ENCODE measurements at places on chromosomes 12 and 14.

GRCh38 chr14:68143341-68143841 is 323.8 kb downstream of the RAD51B start:
- DNase-seq: peak; percentile 75

DNA sequence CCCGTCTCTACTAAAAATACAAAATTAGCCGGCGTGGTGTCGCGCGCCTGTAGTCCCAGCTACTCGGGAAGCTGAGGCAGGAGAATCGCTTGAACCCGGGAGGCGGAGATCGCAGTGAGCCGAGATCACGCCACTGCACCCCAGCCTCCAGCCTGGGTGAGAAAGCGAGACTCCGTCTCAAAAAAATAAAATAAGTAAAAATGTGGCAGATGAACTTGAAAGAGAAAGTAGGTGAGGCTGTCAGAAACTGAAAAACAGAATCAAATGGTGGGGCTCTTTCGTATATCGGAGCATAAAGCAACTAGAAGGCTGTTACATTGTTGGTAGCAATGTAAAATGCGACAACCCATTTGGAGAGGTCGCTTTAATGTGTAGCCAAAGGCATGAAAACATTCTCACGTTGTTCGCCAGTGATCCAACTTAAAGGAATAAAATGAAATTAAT is 767 bp upstream of the CCNT1 start:
- DNase-seq: no peak

DNA sequence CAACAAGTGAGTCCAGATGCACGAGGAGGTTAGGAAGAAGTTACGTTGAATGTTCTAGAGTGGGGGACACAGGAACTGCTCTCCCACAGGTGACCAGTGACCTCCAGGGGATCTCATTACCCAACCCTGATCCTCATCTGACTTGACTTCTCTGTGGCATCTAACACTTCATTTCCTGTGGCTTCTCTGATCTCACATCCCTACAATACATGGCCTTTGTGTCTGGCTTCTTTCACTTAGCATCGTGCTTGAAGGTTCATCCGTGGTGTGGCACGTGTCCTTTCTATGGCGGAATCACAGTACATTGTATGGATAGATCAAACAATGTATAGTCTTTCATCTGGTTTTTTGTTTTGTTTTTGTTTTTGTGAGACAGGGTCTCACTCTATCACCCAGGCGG is 19.3 kb downstream of the CFAP251 start:
- DNase-seq: no peak

DNA sequence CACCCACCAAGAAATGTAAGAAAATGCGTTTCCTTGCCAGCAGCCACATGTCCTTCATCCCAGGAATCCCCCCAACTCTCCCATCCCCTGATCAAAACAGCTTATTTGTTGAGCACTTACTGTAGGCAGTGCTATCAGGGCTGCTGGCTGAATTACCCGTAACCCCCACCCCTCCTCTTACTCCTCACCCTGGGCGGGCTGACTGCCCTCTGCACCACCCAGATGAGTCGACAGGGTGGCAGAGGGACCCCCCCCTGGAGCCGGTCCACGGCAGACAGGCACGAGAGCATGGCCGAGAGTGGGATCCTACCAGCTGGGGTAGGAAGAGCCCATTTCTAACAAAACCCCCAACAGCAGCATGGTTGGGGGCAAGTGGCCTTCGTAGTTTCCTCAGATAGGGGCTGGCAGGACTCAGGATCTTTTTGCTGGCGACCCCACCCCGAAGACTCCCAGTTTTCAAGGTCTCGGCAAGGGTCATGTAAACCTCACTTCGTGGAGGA is 1.1 kb upstream of the RHOF start:
- DNase-seq: no peak

- DNase-seq: no peak
These were observed at the start of gene KRT83 for GRCh38 chr12:52320784-52321400. Gene KRT83, minus strand, starts transcription at chr12:52321398. Its CDS starts 63 bp downstream, at chr12:52321335.

Measured in amniotic epithelial cell (primary cell).